ENCODE measurements at places on chromosomes 13 and 19.

DNA sequence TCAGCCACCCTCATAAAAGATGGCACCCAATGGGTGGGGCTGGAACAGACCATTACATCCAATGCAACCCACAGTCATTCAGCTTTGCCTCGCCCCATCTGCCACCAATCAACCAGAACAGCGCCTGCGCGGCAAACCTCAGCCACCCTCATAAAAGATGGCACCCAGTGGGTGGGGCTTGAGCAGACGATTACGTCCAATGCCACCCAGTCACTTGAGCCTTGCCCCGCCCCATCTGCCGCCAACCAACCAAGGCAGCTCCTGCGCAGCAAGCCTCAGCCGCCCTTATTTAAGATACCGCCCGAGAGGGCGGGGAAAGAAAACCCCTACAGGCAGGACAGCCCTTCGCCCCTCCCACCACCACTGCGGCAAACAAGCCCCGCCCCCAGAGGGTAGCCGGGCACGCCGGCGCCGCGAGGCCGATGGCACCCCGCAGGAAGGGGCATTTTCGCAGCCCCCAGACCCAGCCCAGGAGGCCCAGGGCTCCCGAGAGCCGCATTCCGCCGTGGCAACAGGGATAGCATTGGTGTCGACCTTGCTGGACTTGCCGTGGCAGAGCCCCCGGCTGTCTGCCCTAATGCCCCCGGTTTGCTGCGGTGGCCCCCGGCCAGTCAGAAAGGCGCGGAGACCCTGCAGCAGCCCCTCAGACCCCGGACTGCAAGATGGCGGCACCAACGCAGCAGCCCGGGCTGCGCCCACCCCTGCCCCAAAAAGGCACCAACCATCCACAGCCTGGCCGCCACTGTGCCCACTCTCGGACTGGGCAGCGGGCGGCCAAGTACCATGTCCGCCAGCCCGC is 675 bp downstream of the PEG3 start:
- DNase-seq: no peak

- DNase-seq: no peak
These were observed 5.5 kb upstream of the SLC1A6 start for GRCh38 chr19:14985133-14985532.

GRCh38 chr19:48353677-48354076 is 10.1 kb downstream of the TMEM143 start:
- no peak for DNase-seq

- no peak for DNase-seq
These were observed 34.7 kb upstream of the ESD start for GRCh38 chr13:46831588-46832194.

DNA sequence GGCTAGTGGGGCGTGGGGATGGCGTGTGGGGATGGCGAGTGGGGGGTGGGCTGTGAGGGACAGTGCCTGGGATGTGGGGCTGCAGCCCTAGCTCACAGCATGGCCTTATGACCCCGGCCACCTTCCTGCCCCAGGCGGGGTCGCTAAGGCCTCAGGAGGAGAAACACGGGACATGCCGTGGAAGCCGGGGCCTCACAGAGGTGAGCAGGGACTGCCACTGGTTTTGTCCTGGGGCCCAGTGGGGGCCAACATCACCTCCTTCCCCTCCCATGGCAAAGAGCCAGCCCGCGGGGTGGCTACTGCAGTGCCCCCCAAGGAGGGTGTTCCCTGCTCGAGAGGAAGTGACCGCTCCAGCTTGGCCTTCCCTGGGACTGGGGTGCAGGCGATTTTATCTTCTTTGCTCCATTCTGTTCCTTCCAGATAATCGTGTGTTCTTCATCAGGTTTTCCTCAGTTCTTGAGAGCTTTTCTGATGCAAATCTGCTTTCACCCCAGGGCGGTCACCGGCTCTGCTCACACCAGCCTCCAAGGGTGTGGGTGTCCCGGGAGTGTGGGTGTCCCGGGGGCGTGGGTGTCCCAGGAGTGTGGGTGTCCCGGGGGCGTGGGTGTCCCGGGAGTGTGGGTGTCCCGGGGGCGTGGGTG is 1.2 kb downstream of the F7 start:
- DNase-seq: no peak

DNA sequence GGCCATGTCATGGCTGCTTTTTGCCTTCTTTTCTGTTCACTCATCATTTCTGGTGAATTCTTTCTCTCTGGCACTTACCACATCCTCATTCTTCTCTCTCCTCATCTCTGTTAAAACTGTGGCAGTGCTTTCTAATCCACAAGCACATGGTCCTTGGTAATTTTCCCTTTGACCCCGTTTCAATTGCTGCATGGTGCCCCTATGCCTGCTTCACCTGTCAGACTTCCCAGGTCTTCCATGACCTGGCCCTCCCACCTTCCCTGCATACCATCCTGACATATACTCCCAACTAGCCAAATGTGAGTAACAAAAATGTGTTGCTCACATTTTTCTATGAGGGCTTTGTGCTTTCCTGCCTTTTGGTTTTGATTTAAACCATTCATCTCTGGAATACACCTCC is 286.5 kb downstream of the MTUS2 start:
- no peak for DNase-seq

GRCh38 chr13:43694146-43694664 is 92.6 kb downstream of the ENOX1 start:
- DNase-seq: no peak

GRCh38 chr19:49336482-49337266 is 1.5 kb downstream of the CD37 start:
- no peak for DNase-seq

DNA sequence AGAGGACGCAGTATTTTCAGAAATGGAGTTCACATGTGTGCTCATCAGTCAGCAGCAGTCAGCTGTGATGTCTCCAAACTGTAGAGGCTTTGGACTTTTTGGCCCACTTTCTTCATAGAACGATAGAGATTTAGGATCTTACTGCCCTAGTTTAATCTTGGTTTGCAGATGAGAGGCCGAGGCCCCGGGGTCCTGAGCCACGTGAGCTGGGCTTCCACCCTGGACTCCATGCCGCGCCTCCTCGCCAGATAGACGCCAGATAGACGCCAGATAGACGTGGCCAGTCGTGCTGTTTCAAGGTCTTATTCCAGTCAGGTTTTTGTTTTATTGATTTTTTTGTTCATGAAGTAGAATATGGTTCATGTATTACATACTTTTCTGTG is 11.7 kb upstream of the MCF2L start:
- DNase-seq: no peak

GRCh38 chr19:28021259-28022185 is 1191.4 kb downstream of the UQCRFS1 start:
- DNase-seq: no peak

DNA sequence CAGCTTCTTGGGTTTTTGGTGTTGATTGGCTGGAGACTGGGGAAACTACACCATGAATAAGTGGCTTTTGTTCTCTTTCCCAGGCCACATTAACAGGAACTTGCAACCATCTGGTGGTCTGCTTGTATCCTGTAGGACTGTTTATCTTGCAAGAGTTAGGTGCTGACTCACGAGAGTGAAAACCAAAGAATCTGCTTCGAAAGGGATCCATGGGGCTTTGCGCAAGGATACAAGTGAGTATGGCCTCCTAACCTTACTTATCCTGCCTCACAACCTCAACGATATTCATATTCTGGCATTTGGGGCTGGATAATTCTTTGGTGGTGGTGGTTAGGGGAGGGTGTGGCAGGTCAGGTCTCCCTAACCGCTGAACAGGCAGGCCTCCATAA is 4.7 kb upstream of the SIGLECL1 start:
- no peak for DNase-seq

DNA sequence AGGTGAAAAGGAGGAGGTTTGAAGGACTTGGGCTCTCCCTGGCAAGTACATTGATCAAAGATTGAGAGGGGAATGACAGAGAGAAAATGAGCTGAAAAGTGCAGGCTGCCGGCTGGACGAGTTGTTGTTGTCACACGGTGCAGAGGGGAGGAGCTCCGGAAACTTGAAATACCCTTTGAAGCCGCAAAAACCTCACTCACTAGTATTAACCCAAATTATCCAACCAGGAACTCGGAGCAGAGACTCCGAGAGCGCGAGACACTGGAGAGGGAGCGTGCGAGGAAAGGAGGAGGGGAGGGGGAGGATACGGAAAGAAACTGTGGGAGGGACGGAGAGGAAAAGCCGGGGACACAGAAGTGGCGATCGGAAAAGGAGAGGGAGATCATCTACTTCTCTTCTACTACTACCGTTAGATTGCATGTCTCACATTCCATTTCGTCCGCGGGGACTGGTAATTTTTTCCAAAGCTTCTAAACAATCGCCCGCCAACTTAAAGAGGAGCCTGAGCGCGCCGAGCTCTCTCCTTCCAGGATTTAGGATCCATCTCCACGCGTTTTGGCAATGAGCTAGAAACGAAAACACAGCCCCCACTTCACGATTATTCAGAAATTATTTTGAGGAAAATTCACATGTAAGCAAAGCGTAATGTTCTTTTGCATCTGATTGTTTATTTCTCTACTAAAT is at the start of gene DACH1:
Gene DACH1 (minus strand): TSS at position 74 of the 684 bp plus-strand sequence.
- no peak for DNase-seq

GRCh38 chr13:20451397-20451796 is 74.3 kb downstream of the CRYL1 start:
- no peak for DNase-seq
